Tongue (tissue), 3 donors: ENCODE measurements at places on chromosomes 11 and 22.

DNA sequence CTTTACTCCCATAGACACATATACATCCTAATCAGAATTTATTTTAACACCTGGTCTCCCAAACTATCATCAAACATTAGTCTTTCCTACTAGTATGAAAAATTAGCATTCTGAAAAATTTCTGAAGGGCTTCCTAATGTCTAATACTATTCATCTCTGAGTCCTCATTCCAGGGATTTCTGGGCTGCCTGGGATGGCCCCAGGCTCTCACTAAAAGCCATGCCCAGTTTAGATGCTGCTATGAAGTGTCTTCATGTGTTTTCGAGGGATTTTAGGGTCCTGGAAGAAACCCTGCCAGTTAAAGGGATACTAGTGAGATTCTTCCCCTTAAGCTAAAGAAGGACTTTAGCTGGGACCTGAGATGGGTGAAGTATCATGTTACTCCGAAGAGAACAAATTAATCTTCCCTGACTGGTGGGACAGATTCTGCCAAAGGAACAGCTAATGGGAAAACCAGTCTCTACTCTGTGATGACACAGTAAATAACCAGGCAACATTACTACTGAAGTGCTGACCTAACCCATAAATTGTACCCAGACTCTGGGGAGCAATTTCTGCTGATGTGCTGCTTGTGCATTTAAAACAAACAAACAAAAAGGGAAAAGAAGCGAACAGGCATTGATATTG is 342.6 kb downstream of the SOX6 start:
- DNase-seq = peak; percentile 23

DNA sequence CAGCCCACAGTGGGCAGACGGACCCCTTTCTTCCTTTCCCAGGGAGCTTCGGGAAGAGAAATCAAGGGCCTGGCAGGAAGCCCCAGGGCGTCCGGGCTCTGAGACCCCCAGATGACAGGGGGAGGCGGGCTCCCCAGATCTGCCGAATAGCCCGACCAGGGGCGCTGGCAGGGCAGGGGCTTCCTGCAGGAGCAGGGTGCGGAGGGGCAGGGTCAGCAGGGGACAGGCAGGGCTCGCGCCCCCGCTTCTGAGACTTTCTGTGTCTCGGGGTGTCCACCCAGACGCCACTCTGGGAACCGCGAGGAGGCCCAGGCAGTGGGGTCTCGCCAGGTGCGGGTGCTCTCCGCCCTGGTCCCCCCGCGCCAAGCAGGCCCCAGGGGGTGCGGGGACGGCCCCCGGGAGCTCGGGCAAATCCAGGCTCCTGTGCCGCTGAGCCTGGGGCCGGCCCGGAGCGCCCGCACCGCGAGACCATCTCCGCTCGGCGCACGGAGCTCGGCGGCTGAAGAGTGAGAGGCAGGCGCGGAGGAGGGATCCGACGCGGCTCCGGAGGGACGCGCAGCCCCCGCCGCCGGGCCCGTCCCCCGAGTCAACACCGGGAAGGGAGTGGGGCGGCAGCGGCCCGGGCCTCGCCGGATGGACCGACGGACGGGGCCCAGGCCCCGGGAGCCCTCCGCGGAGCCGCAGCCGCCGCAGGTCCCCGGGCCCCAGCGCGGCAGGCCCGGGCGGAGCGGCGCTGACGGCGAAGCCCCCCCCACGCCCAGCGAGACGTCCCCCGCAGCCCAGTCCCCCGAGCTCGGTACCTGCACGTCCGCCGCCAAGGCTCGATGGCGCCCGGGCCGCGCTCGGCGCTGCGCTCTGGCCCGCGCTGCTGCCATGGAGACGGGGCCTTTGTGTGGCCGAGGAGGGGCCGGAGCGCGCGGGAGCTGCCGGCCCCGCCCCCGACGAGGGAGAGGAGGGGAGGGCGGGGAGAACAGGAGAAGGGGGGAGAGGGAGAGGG is at the start of gene PLXNB2:
Gene PLXNB2 (minus strand): TSS at position 894 of the 997 bp plus-strand sequence. CDS start 17,062 bp downstream, outside the sequence.
- peak; percentile 94 for DNase-seq

GRCh38 chr11:107427569-107428180 is 29.9 kb downstream of the CWF19L2 start:
- no peak for DNase-seq

DNA sequence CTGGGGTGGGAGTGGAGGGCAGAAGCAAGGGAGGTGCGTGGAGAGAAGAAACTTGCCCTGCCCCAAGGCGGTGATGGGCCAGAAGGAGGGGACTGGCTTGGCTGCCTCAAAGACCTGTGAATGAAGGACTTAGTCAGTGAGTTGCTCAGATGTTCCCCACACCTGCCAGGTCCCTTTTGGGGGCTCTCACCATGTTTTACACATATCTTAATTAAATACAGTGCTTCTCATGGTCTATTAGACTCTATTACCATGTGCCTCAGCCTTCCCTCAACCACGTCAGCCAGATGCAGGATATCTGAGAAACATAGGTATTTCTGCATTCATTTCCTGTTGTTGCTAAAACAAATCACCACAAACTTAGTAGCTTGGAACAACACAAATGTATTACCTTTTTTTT is 429.5 kb downstream of the BUD13 start:
- no peak for DNase-seq

DNA sequence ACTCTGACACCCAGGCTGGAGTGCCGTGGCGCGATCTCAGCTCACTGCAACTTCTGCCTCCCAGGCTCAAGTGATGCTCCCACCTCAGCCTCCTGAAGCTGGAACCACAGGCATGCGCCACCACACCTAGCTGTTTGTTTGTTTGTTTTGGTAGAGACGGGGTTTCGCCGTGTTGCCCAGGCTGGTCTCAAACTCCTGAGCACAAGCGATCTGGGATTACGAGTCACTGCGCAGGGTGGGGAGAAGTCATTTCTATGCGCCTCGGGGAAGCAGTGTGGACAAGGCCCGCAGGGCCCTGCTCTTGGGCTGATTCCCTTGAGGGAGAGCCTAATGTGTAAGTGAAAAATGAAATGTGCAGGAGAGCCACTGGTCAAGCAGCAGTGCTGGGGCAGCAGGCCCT is 19.6 kb upstream of the SEPTIN5 start:
- no peak for DNase-seq

GRCh38 chr11:64241491-64242374 is 838 bp downstream of the FKBP2 start:
- DNase-seq = peak; percentile 58

GRCh38 chr22:24503137-24503842 is 8.2 kb downstream of the UPB1 start:
- peak; percentile 48 for DNase-seq

DNA sequence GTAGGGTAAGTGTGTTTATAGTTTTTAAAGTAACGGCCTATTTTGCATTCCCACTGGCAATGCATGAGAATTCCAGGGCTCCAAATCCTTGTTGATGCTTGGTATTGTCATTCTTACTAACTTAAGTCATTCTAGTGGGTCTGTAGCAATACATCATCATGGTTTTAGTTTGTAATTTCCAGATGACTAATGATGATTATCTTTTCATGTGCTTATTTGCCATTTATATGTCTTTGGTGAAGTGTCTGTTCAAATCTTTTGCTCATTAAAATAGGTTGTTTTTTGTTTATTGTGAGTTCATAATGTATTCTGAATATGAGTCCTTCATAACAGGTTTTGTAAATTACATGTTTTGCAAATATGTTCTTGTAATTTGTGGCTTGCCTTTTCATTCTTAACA is 31.2 kb downstream of the MTMR3 start:
- DNase-seq = peak; percentile 12

DNA sequence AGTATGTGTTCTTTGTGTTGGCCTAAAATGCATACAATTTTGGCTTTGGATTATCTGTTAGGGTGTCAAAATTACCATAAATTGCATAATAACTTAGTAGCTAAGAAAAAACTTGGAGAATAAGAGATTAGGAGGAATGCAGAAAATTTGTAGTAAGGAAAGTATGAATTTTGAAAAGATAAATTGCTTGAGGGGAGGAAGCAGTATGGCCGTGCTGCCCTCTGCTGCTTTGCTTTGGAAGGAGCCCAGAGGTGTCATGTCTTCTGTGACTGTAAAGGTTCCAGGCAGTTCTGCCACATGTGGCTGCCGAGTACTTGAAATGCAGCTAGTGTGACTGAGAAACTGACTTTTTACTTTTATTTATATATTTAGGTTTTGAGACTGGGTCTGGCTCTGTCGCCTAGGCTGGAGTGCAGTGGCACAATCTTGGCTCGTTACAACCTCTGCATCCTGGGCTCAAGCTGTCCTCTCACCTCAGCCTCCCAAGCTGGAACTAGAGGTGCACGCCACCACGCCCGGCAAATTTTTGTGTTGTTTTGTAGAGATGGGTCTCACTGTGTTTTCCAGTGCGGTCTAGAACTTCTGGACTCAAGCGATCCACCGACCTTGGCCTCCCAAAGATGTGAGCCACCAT is 1.8 kb downstream of the ADSL start:
- peak; percentile 75 for DNase-seq

- DNase-seq = peak; percentile 62
These were observed 14.5 kb downstream of the MYH9 start for GRCh38 chr22:36373258-36373579.
